Glomerular endothelial cell (primary cell): ENCODE measurements at places on chromosomes 4 and X.

- no peak for DNase-seq
These were observed 125.9 kb downstream of the AMELX start for GRCh38 chrX:11419102-11419501.

DNA sequence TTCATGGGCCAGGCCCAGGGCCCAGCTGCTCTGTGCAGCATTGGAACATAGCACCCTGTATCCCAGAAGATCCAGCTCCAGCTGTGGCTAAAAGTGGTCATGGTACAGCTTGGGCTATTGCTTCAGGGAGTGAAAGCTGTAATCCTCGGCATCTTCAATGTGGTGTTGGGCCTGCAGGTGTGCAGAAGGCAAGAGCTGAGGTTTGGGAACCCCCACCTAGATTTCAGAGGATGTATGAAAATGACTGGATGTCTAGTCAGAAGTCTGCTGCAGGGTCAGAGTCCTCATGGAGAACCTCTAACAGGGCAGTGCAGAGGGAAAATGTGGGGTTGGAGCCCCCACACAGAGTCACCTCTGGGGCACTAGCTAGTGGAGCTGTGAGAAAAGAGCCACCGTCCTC is 341.7 kb downstream of the PPP3CA start:
- DNase-seq: no peak

DNA sequence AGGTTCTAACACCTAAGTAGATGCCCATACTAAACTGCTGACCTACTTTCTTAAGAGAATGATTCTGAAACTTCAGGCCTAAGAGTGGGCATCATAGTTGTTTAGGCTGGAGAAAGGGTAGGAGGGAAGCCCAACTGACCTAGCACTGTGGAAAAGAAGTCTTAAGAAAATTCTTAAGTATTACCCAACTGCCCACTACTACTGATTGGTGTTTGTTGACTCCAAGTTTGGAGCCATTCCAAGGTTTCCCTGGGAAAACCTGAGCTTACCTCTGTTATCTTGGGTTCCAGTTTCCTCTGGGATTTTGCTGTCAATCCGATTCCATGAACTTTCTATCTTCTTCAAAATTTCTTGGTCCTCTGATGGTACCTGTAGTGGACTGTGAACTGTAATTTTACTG is 23.9 kb downstream of the ANKRD17 start:
- DNase-seq: no peak

GRCh38 chr4:123777373-123777772 is 380.8 kb downstream of the SPRY1 start:
- DNase-seq: no peak

- DNase-seq: no peak
These were observed 24.8 kb downstream of the CCNI start for GRCh38 chr4:77050962-77051361.

- DNase-seq: no peak
These were observed 26.9 kb downstream of the PAPSS1 start for GRCh38 chr4:107693132-107693531.

GRCh38 chr4:68272380-68272779 is 26.9 kb upstream of the TMPRSS11B start:
- DNase-seq: no peak

DNA sequence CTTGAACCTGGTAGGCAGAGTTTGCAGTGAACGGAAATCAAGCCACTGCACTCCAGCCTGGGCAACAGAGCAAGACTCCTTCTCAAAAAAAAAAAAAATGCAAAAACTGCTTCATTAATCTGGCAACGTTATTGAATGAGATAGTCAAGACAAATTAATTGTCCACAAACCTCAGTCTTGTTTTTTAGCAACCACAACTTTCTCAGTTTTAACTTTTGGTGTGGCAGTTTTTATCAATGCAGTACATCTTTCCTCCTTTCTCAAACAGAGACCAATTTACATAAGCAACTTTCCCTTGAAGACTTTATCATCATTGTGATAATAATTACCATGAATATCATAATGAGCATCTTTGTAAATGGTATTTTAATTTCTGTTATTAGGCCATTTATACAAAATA is 61.7 kb upstream of the GALNTL6 start:
- DNase-seq: no peak

DNA sequence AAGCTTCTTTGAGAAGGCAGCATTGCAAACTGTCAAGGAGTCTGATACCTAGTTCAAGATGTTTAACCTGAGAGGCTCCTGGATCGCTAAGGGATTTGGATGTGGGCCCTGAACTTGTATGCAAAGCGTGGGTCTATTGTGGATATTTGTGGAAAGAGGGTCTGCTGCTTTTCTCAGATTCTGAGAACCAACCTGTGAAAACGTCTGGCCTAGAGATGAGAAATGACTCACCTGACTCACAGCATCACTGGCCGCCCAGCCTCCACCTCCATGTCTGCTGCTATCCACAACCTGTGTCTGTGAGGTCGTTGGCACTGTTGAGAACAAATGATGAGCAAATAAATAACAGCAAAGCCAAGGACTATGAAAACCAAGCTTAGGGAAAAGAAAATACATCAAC is 33.3 kb upstream of the PROM1 start:
- no peak for DNase-seq

DNA sequence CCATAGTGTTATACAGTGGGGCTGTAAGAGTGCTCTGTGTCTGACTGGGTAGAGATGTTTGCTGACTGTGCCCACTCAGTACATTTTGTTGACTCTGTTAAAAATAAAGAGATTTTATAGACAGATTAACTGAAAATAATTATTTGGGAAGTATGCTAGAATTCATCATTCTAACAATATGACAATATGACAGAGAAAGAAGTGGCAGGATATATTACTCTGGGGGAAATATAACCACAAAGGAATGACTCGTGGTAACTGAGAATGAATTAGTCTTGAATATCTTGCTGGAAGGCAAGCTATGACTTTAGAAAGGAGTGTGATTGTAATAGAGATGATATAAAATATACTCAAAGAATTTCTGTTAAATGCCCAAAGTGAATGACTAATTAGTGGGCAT is 46.8 kb downstream of the TMEM165 start:
- DNase-seq: no peak

GRCh38 chr4:34767407-34767806 is 1476.9 kb downstream of the ARAP2 start:
- DNase-seq: no peak

- DNase-seq: no peak
These were observed 137.3 kb downstream of the TMEM144 start for GRCh38 chr4:158347556-158347955.

DNA sequence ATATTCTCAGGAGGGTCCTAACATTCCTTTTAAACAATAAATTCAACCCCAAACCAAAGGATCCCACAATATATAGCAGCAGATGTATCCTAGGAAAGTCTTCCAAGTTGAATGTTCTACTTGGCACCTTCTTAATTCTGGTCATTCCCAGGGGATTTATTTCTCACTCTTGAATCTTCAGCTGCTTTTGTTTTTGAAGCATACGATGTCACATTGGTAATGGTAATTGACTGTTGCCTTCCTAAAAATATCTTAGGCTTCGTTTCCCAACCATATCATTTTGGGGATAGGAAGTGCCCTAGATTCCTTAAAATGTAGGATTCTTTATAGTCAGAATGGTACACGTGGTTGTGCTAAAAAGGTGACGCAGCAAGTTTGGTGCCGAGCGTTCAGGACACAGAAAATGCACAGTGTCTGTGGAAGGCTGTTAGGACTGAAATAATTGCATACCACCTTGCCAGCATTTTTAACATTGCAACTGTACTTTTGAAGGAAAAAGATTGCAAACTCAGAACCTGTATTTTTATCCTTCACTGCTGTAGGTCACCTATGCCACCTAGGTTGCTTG is 8.1 kb downstream of the SNX25 start:
- DNase-seq: no peak

DNA sequence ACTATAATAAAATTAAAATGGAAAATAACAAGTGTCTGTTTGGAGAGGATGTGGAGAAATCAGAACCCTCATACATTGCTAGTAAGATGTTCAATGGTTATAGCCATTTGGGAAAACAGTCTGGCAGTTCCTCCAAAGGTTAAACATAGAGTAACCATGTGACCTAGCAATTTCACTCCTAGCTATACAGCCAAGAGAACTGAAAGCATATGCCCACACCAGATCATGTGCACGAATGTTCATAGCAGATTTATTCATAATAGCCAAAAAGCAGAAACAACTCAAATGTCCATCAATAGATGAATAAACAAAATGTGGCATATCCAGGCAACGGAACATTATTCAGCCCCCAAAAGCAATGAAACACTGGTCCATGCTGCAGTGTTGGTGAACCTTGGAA is 9.4 kb upstream of the CCNQ start:
- DNase-seq: no peak

DNA sequence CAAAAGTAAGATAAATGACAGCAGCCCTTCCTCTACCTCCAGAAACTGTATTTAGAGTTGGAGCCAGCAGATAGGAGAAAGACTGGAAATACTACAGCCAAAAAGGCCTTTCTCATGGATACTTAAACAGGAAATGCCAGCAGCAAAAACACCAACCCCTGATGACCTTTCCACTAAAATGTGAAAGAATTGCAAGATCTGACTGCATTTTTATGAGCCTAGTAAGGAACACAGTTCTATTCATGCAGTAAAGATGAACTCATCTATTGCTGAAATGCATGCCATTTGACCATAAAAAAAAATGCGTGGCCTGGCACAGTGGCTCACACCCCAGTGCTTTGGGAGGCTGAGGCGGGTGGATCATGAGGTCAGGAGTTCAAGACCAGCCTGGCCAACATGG is 19.9 kb downstream of the ABCG2 start:
- no peak for DNase-seq

DNA sequence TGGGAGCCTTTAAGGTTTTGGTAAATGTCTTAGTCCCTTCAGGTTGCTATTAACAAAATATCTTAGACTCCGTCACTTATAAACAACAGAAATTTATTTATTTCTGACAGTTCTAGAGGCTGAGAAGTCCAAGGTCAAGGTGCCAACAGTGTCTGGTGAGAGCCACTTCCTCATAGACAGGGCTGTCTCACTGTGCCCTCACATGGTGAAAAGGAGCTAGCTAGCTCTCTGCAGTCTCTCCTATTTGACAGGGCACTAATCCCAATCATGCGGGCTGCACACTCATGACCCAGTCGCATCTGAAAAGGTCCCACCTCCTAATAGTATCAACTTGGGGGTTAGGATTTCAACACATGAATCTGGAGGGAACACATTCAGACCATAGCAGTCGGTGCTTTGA is 63.4 kb upstream of the KLF3 start:
- no peak for DNase-seq

GRCh38 chrX:121160987-121161386 is 113.6 kb downstream of the GLUD2 start:
- DNase-seq: no peak

DNA sequence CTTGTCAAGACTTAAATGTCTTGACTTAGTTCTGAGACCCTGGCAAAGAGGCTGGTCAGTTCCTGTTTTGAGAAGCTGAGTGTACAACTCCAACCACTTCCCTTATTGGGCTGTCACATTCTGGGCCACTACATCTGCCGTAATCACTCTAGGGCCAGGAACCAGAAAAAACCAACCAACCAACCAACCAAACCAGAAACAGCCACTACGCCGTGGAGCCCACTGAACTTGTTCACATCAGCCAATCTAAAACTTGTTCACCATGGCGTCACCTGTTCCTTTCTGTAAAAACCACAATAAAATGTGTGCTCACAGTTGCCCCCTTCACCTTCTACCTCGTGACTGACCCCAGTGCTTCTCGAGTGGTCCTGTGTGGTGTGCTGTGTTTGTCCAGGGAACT is 107.3 kb downstream of the JADE1 start:
- no peak for DNase-seq

GRCh38 chr4:130640592-130640991 is 1544.6 kb downstream of the C4orf33 start:
- no peak for DNase-seq

GRCh38 chrX:25154168-25154567 is 138.4 kb upstream of the ARX start:
- DNase-seq: no peak

- no peak for DNase-seq
These were observed 163.6 kb downstream of the ZNF674 start for GRCh38 chrX:46381630-46382029.

GRCh38 chr4:76090241-76090691 is 15.8 kb downstream of the ART3 start:
- peak; percentile 66 for DNase-seq

DNA sequence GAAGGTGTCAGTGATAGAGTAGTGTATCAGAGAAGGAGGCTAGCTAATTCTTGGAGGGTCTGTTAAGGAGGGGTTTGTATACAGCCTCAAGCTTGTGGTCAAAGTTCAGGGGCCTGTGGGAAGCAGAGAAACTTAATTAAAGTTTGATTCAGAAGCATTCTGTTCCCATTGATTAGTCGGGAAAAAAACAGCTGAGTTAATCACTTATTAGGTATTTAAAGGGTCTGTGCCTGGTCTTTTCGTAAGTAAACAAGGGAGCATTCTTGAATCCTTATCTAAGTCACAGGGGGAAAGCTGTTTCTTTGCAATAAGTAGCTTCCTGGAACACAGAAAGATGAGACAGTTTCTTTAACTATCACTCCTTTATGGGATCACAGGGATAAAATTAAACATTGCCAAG is 492.1 kb downstream of the PCDH10 start:
- no peak for DNase-seq

DNA sequence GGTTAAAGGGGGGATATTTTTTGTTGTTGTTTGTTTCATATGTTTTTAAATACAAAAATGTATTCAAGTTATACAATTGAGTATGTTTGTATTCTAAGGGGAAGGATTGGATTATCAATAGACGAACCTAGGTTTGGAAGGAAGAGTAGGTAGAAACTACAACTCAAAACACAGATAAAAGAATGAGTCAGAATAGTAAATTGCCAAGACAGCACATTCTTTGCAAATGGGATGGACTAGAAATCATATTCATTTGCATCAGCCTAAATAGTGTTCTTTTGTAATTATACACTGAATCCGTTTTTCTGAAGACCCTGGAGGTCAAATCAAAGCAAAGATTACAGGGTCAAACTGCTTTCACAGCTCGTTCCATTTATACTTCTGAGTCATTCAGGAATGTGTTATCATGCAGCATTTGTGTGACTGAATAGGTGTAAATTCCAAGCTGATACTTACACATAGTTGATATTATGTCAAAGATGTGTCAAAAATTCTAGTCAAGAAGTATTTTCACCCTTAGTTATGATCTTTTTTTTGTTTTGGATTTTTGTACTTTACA is 273.3 kb upstream of the FAT4 start:
- no peak for DNase-seq

GRCh38 chr4:150418757-150419410 is 163.1 kb upstream of the MAB21L2 start:
- DNase-seq: no peak

DNA sequence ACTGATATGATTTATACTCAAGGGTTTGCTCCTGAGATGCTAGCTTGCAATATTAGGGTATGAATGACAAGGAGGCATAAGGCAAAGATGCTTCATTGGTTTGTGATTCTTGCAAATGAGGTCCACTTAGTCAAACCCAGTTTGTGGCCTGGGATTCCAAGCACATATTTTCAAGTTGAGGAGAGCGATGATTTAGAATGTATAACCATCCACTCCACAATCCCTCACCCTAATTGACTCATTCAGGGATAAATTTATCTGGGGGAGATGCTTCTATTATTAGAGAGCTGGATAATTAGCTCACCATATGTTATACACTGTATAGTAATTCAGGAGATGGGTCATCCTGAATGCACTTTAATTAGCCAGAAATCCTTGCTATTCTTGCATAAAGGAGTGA is 118.3 kb upstream of the PUDP start:
- DNase-seq: no peak
